ENCODE measurements at places on chromosomes 1 and 21.

GRCh38 chr21:44649521-44650100 is 3.4 kb downstream of the KRTAP10-11 start:
- DNase-seq = no peak

DNA sequence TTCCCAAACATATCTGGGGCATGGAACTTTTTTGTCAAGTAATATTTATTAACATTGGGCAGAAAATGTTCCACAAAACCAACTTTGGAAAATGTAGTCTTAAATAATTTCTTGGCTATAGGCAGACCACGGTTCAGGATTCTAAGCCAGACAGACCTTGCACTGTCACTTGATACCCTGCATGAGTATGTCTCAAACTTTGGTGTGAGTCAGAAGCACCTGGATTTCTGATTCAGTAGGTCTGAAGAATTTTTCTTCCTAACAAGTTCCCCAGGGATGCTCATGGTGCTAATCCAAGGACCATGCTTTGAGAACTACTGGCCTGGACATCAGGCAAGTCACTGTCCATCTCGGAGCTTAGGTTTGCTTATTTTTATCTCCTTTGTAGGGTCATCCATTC is 562.0 kb downstream of the PLPP3 start:
- DNase-seq = no peak

DNA sequence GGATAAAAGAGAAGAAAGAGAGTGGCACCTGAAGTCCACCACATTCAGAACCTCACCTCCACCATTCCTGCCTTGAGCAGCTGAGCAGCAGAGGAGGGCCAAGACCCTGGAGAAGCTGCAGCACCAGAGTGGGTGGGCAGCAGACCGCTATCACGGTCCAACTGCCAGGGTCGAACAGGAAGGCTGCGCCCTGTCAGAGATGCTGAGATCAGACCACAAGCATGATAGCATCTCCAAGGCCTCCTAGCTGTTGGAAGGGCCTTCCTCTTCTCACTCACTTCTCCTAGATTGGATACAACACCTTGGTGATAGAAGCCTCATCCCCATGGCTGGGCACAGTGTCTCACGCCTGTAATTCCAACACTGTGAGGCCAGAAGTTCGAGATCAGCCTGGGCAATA is 12.1 kb upstream of the SLC45A3 start:
- DNase-seq = no peak

DNA sequence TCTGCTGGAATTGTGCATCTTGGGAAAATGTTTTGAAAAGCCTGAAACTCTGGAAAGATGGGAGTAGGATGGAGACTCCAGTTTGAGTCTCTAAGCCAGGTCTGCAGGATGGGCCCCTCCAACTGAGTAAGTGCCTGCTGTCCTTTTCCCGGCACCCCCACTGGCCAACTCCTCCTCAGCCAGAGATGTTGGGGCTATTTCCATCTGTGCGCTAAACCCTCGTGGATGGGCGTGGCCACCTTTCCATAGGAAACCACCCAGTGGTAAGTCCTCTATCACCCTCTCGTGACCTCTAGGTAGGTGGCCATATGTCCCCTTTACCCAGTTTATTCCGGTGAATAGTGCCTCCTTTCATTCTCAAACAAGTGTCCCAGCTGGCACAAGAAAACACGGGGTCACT is 250.9 kb downstream of the TOMM20 start:
- no peak for DNase-seq

DNA sequence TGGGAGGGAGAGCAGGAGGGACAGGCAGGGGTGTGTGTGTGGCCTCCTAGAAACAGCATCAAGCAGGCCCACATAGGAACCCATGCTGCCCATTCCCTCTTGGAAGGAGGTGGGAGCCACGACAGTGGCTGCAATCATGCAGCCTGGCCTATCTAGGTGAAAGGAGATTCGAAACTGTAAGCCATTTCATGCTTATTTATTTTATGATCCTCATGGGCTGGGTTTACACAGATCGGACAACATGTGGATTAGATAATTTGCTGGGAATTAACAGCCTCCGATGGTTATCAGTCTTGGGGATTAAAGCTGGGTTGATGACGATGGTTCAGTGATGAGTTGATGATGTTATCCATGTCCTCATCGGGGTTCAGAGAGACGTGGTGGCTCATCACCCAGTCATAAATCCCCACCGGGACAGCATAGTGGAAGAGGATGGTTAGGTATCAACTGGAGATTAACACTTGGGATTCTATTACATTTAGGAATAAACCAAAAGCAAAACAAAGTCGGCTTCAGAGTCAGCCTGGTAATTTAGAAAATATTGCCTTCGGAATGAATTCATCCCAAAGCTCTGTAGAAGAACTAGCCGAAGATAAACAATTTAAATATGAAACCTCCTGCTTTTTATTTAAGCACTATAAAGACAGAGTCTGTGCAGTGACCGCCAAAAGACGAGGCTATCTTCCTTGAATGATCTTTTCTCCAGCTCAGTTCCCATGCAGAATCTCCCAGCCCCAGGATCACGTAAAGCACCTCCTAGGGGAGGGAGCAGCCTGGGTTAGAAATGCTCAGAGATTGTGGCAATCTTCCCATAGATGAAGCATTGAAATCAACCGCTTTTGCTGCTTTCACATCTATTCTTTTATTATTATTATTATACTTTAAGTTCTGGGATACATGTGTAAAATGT is 252.8 kb downstream of the FOXD2 start:
- no peak for DNase-seq

- no peak for DNase-seq
Observed at GRCh38 chr1:8847990-8848389, 30.5 kb downstream of the ENO1 start.

DNA sequence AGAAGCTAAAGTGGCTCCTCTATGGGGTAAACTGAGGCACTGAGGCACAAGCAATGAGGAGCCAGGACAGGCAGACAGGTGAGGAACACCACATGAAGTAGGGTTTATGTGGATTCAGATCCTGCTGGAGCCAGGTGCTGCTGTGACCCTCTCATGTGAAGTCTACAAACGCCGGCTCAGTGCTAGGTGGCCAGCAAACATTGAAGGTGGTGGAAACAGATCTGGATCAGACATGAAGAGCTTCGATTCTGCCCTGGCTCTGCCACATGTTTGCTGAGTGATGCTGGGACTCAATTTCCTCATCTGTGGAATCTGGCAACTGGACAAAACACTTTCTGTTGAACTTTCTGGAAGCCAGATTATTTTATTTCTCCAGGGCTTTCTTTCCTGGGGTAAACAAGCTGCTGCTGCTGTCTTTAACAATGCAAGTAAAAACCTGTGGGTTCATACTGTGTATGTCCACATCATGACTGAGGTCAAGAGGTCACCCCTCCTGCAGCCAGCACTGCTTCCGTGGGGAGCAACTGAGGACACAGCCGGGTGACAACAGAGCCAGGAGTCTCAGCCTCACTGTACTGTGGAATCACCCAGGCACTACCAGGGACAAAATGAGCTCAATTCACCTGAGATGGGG is 33.3 kb downstream of the HMGB4 start:
- DNase-seq = no peak

- no peak for DNase-seq
Observed at GRCh38 chr1:160641323-160642280, 5.2 kb downstream of the SLAMF1 start.

DNA sequence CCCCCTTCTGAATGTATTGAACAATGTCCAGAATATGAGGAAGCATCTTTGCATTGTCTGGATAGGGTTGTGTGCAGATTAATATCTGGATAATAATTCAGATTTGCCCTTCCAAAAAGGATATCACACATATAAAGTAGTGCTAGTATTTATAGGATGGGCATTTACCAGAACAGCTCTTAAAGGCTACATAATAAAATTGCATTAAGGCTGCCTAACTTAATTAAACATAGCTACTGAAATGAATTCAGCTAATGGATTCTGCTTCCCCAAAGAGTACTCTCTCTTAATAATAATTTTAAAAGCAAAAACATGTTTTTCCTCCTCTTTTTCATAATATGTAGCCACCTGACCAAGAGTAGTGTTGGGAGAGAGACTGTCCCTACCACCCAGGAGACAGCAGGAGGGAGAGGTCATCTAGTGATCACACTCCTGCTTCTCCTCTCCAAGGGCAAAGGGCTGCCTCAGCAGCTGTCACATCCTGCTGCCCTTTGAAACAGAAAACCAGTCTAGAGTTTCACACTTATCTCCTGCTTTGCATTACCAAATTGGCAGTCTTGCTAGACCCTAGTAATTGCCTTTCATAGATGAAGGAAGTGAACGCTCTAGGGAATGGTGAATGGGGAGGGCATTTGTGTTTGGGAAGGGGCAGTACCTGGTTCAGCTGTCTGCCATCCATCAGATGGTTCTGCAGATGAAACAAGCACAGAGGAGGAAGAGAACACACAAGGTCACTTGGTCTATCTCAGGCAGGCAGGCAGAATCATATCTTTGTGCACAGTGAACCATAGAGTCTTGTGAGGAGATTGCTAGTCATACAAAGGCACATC is 29.3 kb upstream of the DDAH1 start:
- DNase-seq = no peak

DNA sequence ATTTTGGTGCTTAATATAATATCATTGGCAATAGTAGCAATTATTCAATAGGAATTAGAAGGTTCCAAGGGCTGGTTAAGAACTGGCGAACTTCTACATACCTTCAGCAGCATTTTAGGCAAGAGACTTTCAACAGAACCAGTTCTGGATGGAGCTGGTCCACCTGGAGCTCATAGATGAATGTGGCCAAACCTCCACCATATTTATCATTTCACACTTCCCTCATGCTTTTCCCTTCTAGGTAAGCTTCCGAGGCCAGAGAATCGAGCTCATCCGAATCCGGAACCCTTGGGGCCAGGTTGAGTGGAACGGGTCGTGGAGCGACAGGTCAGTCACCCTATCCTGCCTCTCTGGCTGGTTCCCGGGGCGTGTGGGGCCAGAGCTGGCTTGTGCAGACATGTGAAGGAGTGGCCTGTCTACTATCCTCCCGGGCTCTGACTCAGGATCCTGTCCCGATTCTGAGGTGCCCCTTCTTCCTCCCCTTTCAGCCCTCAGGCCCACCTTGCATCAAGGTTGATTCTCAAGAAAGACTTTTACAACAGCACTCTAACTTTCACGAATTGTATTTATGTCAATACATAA is 24.7 kb downstream of the CAPN9 start:
- DNase-seq = no peak

DNA sequence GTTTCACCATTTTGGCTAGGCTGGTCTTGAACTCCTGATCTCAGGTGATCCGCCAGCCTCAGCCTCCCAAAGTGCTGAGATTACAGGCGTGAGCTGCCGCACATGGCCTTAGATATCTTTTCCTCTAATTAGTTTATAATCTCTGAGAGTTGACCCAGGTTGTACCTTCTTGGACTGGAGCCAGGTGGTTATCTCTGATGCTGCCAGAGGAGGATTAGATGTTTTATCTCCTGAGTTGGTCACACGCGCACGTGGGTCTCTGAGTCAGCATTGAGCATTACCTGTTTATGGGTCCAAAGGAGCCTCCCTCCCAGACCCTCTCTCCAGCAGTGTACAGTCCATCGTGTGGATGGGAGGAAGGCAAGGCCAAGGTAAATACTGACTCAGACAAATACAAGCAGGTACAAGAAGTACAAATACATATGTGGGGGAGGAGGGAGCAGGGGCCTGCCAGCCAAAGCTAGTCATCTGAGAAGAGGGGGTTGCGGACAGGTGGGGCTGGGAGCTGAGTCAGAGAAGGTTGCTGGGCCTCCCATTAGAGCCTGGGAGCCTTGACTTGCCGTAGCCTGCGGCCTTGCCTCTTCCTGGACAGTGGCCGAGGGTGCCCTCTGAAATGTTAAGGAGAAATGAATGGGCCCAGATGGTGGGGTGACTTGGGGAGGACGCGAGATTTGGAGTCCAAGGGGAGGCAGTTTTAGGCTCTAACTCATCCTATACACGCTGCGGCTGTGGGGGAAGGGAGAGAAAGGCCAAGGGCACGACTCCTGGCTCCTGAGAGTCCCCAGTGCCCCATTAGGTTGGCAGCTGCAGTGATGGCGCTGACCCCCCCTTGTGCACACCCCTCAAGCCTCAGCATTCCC is 13.1 kb downstream of the IL6R start:
- no peak for DNase-seq

- no peak for DNase-seq
Observed at GRCh38 chr1:36232212-36233095, 8.2 kb downstream of the THRAP3 start.

Data from activated naive CD4-positive, alpha-beta T cell treated with anti-CD3 and anti-CD28 coated beads, Interleukin-2, amount 50 U/mL, for 72 hours (primary cell).